ENCODE measurements at places on chromosomes 7 and 10.

GRCh38 chr10:128326851-128327250 is 200.6 kb upstream of the MKI67 start:
- no peak for DNase-seq

- no peak for DNase-seq
Observed at GRCh38 chr10:70087616-70088307, 35.1 kb downstream of the MACROH2A2 start.

DNA sequence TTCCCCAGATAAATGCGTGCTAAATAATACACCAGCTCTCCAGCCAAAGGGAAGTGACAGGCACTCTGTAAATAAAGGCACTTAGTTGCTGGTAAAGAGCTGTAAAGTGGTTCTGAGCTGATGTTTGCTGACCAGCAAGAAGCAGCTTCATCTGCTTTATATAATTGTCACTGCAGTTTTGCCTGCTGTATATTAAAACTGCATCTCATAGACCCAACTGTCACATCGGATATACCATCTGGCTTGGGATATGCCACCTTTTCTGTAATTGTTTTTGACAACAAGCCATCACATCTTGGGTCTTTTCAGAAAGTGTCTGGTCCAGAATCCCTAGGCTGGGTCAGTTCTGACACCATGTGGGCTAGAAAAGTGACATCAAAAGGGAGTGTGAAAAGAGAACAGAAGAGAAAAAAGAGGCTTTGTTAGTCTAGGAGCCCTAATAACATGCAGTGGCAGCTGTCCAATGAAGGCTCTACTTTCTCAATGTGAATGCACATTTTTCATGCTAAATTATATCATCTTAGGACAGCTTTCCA is 697.6 kb downstream of the KCNMA1 start:
- no peak for DNase-seq

GRCh38 chr10:9796564-9796963 is 1221.1 kb upstream of the CELF2 start:
- DNase-seq: no peak

- no peak for DNase-seq
Observed at GRCh38 chr7:150945171-150945852, 32.8 kb downstream of the KCNH2 start.

- DNase-seq: no peak
Observed at GRCh38 chr10:60149003-60149402, 240.7 kb downstream of the ANK3 start.

GRCh38 chr7:36639826-36640225 is 84.5 kb downstream of the AOAH start:
- no peak for DNase-seq

GRCh38 chr10:4688601-4689000 is 137.4 kb upstream of the AKR1E2 start:
- DNase-seq: no peak

- no peak for DNase-seq
Observed at GRCh38 chr10:1366811-1367425, 310.7 kb downstream of the WDR37 start.

DNA sequence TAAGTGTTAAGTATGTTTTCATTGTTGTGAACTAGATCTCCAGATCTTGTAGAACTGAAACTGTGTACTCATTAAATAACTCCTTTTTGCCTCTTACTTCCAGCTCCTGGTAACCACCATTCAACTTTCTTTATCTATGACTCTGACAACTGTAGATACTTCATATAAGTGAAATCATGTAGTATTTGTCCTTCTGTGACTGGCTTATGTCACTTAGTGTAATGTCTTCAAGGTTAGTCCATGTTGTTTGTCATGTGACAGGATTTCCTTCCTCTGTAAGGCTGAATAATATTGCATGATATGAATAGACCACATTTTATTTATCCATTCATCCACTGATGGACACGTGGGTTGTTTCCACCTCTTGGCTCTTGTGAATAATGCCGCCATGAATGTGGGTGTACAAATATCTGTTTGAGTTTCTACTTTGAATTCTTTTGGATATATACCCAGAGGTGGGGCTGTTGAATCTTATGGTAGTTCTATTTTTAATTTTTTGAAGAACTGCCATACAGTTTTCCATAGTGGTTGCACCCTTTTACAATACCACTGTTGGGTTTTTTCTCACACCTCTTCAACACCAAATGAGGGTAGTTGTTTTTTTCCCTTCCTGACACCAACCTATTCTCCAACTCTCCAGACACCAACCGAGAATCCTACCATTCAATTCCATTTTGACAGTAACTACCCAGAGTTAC is 10.7 kb upstream of the FMC1 start:
- DNase-seq: no peak
